ENCODE measurements at places on chromosomes 3 and 15.

DNA sequence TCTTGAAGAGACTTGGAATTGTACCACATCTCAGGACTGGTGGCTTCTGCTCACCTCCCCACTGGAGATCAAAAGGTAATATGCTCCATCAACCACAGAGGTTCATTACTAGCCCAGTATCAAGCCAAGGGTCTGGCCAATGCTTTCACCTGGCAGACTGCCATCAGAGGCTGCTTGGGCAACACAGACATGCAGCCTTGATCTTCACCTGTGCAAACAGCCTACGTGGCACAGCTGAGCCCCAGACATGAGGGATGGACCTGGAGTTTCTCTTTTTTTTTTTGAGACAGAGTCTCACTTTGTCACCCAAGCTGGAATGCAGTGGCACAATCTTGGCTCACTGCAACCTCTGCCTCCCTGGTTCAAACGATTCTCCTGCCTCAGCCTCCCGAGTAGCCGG is 105.6 kb upstream of the HES1 start:
- DNase-seq: no peak

DNA sequence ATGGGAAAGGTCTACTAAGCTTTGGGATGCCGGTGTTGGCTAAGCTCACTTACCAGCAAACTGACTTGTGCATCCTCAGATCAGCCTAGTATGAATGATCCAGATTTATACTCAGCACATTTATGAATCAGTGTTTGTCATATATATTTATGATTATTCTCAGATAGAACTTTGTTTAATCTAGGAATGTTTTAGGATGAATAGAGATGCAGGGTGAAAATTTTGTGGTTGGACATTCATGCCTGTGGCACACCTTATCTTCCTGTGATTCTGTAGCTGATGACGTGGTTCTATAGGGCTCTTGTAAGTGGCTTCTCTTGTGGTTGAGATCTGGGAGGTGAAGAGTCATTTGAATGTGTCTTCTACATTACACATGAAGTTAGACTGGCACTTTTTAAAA is 11.4 kb downstream of the CDIN1 start:
- DNase-seq: no peak

- DNase-seq: no peak
Observed at GRCh38 chr3:42214565-42215283, 51.3 kb downstream of the CCK start.

- DNase-seq: no peak
Observed at GRCh38 chr3:124859025-124859424, 28.1 kb downstream of the ITGB5 start.

DNA sequence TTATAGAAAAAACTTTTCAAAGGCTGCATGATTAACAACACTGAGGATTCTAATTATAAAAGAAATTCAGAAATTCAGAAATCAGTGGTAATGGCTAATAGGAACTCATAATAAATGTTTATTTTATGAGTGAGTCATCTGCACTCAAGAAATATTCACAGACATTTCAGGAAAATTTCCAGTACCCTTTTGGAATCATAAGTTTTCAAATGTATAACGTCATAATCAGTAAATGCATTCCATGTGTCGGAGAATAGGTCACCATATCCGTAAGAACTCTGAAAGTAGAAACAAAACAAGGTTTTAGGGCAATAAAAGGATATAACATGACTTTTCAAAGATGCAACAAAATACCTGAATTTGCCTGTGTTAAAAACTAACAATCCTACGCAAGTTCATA is 24.7 kb downstream of the EOGT start:
- DNase-seq: no peak

DNA sequence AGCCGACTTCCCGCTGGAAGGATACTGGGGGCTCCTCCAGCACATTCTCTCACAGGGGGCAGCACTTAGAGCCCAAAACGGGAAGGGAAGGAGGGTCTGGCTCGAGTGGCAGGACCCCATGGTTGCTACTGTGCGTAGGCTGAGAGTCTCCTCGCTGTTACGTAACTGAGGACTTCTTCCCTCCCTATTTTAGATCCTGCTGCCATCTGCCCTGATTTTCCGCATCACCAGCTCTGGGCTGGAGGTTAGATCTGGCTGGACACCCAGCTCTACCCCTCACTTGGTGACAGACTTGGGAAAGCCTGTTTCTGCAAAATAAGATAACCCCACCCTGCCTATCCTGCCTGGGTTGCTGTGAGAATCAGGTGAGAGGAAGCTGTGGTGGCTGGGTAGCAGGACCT is 47.7 kb downstream of the BDH1 start:
- no peak for DNase-seq

- no peak for DNase-seq
Observed at GRCh38 chr3:117567906-117568305, 858.3 kb downstream of the TUSC7 start.

GRCh38 chr3:15122398-15122797 is 23.4 kb upstream of the RBSN start:
- DNase-seq: no peak

GRCh38 chr3:124823206-124823605 is 64.0 kb downstream of the ITGB5 start:
- DNase-seq: no peak

DNA sequence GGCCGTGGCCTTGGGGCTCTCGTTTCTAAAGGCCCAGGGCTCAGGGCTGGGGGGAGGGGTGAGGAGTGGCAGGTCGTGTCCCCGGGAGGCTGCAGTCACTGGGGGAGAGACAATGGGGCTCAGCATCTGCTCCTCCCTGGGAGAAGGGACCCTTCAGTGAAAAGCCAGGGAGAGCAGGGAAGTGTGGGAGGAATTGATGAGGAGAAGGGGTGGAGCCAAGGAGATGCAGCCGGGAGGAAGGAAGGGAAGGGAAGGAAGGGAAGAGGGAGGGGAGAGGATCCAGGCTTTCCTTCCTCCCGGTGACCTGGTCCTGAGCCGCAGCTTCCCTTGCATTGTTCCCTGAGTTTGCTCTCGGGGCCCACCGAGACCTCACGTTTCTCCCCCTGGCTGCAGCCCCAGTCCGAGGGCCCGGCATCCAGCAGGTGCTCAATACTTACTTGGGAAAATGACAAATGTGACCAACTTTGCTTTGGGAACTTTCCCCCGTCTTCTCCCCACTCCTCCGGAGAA is 1.4 kb upstream of the ZNF710 start:
- DNase-seq: peak; percentile 49

DNA sequence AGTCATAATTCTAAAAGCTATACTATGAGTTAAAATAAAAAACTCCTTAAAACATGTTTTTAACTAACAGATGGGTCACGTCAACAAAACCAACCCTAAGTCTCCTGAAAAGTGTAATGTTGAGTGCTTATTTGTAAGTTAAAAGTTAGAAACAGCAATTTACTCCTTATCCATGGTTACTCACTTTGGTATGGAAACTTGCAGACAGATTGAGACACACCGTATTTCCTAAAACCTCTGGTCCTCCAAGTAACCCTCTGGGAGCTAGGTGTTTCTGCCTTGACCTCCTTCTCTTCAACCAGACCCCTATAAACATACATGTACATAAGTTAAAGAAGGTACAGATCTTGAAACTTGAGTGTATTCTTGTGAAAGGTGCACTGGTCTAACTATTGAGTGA is 3.1 kb downstream of the COL8A1 start:
- no peak for DNase-seq

GRCh38 chr3:45280971-45281370 is 54.9 kb upstream of the TMEM158 start:
- DNase-seq: no peak

DNA sequence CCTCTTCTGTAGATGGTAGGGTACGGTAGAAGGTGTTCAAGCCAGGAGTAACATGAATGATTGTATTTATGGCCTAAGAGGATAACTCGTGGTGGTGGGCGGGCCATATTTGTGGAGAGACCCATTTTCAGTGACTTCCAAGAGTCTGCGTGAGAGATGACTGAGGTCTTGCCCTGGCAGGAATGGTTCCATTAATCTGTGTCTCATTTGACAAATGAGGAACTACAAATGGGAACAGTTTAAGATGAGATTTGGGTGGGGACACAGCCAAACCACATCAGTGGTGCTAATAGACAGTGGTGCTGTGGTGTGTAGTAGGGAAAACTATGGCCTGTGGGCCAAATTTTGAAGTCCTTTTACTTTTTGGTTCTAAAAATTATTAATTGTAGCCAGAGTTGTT is 47.1 kb downstream of the FLNB start:
- no peak for DNase-seq

GRCh38 chr3:42014458-42014920 is 52.6 kb upstream of the ULK4 start:
- DNase-seq: no peak

GRCh38 chr3:56654460-56654859 is 28.6 kb downstream of the TASOR start:
- DNase-seq: no peak

DNA sequence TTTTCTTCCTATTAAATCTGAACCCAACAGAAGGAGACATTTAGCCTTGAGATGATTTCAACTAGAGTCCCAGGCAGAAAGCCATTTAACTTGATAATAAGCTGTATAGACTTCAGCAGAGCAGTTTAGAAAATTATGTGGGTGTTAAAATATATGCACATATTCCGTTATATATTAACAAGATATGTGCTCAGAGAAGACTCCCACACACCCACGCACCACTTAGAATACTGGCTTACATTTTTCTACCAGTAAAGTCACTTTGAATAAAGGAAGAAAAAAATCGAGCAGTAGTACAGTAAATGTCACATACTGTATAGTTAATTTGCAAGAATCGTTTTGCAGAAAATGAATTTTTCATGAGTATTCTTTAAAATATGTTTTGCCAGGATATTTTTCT is 599.3 kb downstream of the FGF12 start:
- no peak for DNase-seq

GRCh38 chr3:179464323-179465092 is 13.2 kb upstream of the GNB4 start:
- DNase-seq: no peak

DNA sequence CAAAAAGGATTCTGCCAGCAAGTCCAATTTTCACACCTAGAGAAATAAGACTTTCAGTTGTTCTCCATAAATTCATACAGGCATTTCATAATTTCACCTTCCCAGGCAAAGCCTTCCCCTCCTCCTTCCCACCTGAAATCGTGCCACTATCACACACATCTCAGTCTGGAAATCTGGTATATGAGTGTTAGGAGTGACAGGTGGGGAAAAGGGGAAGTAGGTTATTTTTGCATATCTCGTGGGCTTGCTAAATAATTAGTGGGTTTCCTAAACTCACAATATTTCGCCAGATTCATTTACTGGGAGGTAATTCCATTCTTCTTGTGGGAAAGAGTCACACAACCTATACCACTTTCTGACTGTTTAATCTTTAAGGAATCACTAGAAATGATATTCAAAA is 7.4 kb downstream of the ALDH1A2 start:
- DNase-seq: no peak

DNA sequence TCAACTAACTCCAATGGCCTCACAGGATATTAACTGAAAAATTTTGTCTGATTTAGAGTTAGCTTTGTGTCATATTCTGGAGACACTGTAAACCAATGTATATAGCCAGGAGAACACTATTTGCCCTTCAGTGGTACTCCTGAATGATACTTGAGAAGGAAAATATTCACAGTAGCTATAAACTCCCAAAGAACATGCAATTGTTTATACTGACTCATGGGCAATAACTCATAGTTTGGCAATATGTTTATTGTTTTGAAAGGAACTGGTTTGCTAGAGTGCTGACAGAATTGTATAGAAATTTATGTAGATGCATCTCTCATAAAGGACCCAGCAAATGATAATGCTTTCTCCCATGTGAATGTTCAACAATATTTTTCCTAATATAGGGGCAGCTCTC is 537.6 kb downstream of the PLOD2 start:
- no peak for DNase-seq

DNA sequence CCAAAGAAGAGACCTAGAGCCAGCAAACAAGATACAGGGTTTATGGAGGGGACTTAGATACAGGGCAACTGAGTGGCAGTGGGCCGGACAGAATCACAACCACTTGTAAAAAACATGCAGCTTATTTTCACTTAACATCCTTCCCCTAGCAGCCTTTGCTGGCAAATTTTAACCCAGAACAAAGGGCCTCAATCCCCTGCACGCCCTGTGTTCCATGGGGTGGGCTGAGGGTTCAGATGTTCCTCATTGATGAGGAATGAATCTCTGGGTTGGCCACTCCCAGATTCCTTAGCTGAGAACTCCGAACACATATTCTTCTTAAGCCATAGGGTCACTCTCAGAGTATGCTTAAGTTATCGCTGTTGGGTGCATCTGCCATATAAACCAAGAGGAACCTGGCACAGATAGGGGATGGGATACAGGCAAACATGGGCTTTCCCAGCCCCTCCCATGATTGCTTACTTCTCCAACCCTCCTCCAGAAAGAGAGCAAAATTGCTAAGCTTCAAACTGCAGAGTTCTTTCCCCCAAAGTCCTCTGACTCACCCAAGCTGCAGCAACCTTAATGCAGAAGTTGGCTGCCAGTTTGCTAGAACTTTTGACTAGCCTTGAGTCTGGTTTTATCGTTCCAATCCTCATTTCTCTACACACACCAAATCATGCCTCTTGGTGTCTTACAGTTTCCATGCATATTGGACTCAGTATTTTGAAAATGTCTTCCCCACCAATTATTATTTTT is 146.9 kb downstream of the CD47 start:
- no peak for DNase-seq

GRCh38 chr3:31541089-31541488 is 8.4 kb downstream of the STT3B start:
- DNase-seq: no peak

DNA sequence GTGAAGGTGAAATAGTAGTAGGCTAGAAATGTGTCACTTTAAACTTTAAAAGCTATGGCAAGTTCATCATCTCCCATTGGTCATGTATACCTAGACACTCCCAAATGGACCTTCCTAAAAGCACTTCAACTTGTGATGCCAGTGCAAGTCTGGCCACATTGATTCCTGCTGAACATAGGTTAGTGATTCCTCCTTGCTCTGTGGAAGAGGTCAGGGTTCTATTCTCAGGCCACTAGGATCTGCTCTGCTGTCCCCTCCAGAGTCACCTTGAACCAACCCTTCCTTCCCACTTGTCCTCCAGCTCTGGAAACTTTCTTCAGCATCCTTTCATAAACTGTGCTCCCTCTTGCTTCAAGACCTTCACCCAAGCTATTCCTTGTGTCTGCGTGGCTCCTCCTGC is 301.7 kb downstream of the RPLP1 start:
- no peak for DNase-seq
